Glutamatergic neuron (in vitro differentiated cells): ENCODE measurements at places on chromosomes 5 and 9. TPM values are rescaled to one million over a fixed set of nuclear protein-coding genes. Genes with fewer than 3 reads are reported as not detected.

DNA sequence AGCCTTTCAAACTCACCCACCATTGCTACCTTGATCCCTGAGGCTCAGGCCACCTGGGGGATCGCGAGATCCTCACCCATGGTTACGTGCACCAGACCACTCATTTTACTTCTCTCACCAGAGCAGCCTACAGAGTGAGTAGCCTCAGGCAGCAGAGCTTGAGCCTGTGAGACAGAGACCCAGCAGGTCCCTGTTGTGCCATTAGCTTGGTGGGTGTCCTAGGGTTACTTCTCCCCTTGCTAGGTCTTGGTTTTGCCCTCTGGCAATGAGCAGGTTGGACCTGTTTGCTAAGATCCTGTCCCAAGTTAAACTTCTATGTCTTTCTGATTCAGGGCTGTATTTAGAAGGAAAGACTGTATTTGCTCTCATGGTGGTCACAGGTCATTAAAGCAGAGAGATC is 21.8 kb downstream of the WHRN start:
- H3K4me1 ChIP-seq, result no peaks in the 10 kb centered on the region
- H3K36me3 ChIP-seq, result no peaks in the 10 kb centered on the region
- no peak overlapping the region for H3K4me3 ChIP-seq
- peaks cover 6% of the 10 kb centered on the region for H3K27me3 ChIP-seq
- no peak overlapping the region for H3K27ac ChIP-seq

GRCh38 chr9:127612939-127613582 is 984 bp downstream of the STXBP1 start:
- H3K36me3 ChIP-seq, result no peaks in the 10 kb centered on the region
- peaks cover 19% of the 10 kb centered on the region for H3K4me1 ChIP-seq
- peaks cover 12% of the 10 kb centered on the region for H3K27me3 ChIP-seq
- DNase-seq, result peak; percentile 77

The SPAAR gene
- total RNA-seq, result not detected

DNA sequence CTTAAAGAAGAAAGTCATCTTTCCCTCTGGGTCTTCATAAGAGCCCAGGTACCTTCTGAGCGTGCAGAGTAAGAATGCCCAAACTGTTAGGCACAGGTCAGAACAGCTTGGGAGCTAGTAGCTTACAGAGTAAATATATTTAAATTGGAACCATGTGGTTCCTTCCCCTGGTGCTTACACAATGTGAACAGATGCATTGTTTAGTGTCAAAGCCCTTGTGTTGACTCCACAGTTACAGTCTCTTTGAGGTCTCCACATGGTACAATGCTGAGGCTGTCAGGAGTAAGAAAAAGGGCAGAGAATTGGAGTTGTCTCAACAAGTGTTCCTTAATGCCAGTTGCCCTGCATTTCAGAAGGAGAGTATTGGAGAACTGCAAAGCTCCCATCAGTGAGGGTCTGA is 188.5 kb downstream of the PAPPA start:
- H3K27ac ChIP-seq, result no peak overlapping the region
- no peak for DNase-seq
- H3K4me1 ChIP-seq, result peaks cover 15% of the 10 kb centered on the region
- peaks cover 5% of the 10 kb centered on the region for H3K27me3 ChIP-seq

GRCh38 chr5:79529110-79529509 is 15.2 kb upstream of the HOMER1 start:
- DNase-seq, result no peak
- H3K4me1 ChIP-seq, result no peaks in the 10 kb centered on the region
- no peak overlapping the region for H3K27ac ChIP-seq
- no peaks in the 10 kb centered on the region for H3K36me3 ChIP-seq
- no peak overlapping the region for H3K4me3 ChIP-seq

DNA sequence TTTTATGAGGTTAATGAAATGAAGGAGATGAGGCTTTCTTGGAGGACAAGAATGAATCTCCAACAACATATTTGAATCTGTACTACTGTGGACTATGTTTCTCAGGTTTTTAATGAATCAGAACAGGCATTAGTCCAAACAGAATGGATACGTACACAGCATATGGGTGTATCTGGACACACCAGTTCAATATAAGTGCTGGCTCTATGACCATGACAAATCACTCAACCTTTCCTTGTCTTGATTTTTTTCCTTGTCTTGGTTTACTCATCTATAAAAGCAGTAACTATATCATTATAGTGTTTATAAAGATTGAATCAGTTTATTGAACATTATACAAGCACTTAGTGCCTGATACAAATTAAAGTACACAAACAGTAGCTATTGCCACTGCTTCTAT is 104.1 kb downstream of the AP3B1 start:
- no peak for DNase-seq
- H3K27me3 ChIP-seq, result no peaks in the 10 kb centered on the region
- no peaks in the 10 kb centered on the region for H3K4me1 ChIP-seq
- peaks cover 9% of the 10 kb centered on the region for H3K36me3 ChIP-seq
- no peak overlapping the region for H3K4me3 ChIP-seq

GRCh38 chr9:123940721-123941523 is 11.0 kb upstream of the DENND1A start:
- DNase-seq, result no peak
- no peaks in the 10 kb centered on the region for H3K36me3 ChIP-seq
- peaks cover 7% of the 10 kb centered on the region for H3K4me1 ChIP-seq
- no peak overlapping the region for H3K4me3 ChIP-seq
- no peak overlapping the region for H3K27ac ChIP-seq

DNA sequence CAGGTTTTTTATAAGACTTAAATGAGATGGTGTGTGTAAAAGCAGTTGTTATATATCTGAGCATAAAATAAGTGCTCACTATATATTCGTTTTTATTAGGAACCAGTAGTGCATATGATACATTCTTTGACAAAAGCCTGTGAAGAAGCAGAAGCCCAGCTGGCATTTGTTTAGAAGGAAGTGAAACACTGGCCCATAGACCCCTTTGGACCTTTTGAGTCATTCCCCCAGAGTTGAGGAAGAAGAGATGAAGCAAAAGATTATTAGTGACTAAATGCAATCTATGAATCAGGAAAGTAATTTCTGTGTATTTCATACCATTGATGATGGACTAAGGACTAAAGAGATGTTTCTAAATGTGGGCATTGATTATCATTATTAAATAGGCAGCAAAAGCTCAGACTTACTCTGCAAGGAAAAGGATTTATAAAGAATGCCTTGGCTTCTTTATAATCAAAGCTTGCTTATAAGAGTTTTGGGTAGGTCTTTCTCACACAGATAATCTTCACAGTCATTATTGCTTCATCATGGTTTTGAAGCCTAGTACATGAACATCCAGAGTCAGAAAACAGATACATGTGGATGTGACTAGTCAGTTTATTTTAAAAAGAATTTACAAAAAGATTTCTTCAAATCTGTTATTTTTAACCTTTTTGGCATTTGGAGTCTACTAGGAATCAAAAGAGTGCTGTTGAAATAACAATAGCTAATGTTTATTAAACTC is 16.9 kb upstream of the FER start:
- H3K36me3 ChIP-seq, result no peaks in the 10 kb centered on the region
- H3K27me3 ChIP-seq, result peaks cover 19% of the 10 kb centered on the region
- DNase-seq, result no peak
- H3K4me3 ChIP-seq, result no peak overlapping the region
- no peak overlapping the region for H3K27ac ChIP-seq
- peaks cover 27% of the 10 kb centered on the region for H3K4me1 ChIP-seq

GRCh38 chr5:29208024-29208423 is 1985.5 kb upstream of the CDH6 start:
- no peak overlapping the region for H3K4me3 ChIP-seq
- no peaks in the 10 kb centered on the region for H3K4me1 ChIP-seq
- H3K27me3 ChIP-seq, result no peaks in the 10 kb centered on the region
- no peak for DNase-seq

DNA sequence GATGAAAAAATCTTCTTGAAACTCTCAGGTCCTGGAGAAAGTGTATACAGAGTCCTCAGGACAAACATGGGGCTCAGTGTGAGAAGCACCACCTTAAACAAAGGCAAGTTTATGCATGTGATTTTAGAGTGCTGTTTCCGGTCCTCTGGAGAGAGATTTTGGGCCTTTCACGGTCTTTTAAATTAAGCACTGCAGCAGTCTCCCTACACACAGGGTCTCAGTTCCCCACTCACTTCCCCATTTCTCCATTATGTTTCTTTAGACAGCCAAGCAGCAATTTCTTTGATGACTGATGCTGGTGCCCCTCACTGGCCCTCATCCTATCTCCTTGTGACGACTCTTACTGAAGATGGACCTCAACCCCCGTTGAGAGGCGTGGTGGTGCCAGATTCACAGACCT is 220.2 kb upstream of the CLINT1 start:
- no peak overlapping the region for H3K27ac ChIP-seq
- H3K4me1 ChIP-seq, result peaks cover 9% of the 10 kb centered on the region
- H3K27me3 ChIP-seq, result peaks cover 2% of the 10 kb centered on the region
- no peak for DNase-seq
- H3K36me3 ChIP-seq, result no peaks in the 10 kb centered on the region

GRCh38 chr5:137441476-137441875 is 57.6 kb downstream of the SPOCK1 start:
- H3K4me1 ChIP-seq, result peaks cover 3% of the 10 kb centered on the region
- H3K36me3 ChIP-seq, result no peaks in the 10 kb centered on the region
- no peak overlapping the region for H3K4me3 ChIP-seq
- H3K27ac ChIP-seq, result no peak overlapping the region
- DNase-seq, result peak; percentile 22
- H3K27me3 ChIP-seq, result peaks cover 3% of the 10 kb centered on the region

- peaks cover 4% of the 10 kb centered on the region for H3K36me3 ChIP-seq
- H3K27me3 ChIP-seq, result no peaks in the 10 kb centered on the region
- DNase-seq, result no peak
- no peak overlapping the region for H3K4me3 ChIP-seq
- no peak overlapping the region for H3K27ac ChIP-seq
Measured at GRCh38 chr9:28287455-28287854, 714.2 kb upstream of the C9orf72 start.

DNA sequence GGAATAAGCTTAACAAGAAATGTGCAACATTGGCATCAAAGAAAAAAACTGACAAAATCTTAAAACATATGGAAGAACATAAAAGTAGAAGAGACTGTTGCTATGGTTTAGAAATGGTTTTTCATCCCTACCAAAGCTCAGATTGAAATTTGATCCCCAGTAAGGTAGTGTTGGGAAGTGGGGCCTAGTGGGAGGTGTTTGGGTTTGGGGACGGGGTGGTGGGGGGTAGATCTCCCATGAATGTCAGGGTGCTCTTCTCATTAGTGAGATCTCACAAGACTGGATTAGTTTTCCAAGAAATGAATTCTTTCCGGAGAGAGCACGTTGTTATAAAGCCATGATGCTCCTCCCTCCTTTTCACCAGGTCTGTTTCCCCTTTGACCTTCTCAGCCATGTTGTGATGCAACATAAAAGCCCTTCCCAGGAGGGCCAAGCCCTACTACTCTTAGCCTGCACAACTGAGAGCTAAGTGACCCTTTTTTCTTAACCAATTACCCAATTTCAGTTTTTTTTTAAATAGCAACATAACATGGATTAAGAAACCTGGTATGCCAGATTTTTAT is 10.6 kb downstream of the TMEM167A start:
- H3K4me3 ChIP-seq, result peak overlapping the region; percentile 61
- H3K4me1 ChIP-seq, result peaks cover 35% of the 10 kb centered on the region
- no peak for DNase-seq
- no peaks in the 10 kb centered on the region for H3K36me3 ChIP-seq
- peak overlapping the region; percentile 78 for H3K27ac ChIP-seq

GRCh38 chr5:134813827-134814226 is 31.9 kb upstream of the C5orf24 start:
- no peaks in the 10 kb centered on the region for H3K27me3 ChIP-seq
- no peak overlapping the region for H3K4me3 ChIP-seq
- no peak for DNase-seq
- H3K4me1 ChIP-seq, result no peaks in the 10 kb centered on the region

The CXCL14 gene
- total RNA-seq, result 0.32 TPM

DNA sequence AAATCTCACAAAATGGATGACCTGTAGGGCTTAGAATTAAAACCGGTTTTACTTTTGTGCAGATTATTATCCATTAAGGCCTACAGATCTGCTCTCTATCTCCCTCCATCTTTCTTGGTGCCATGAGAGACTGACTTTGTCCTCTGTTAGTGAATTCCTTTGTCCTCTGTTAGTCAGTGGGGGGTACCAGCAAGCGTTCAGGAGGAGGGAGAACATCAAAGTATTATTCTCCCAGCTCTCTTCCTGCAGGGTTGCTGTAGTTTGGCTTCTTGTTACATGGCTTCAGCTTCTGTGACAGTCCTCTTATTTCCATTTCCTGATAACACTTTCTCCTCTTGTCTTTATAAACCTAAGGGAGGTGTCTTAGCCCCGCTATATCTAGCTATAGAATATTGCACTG is 850.5 kb upstream of the SEMA6A start:
- H3K27me3 ChIP-seq, result no peaks in the 10 kb centered on the region
- no peak overlapping the region for H3K27ac ChIP-seq
- DNase-seq, result no peak
- no peaks in the 10 kb centered on the region for H3K4me1 ChIP-seq
- H3K36me3 ChIP-seq, result peaks cover 6% of the 10 kb centered on the region

- H3K4me1 ChIP-seq, result peaks cover 7% of the 10 kb centered on the region
- H3K27me3 ChIP-seq, result peaks cover 2% of the 10 kb centered on the region
- DNase-seq, result no peak
- peaks cover 6% of the 10 kb centered on the region for H3K36me3 ChIP-seq
- H3K4me3 ChIP-seq, result no peak overlapping the region
Measured at GRCh38 chr5:151002250-151002649, 18.1 kb upstream of the GPX3 start.

The SHOC1 gene
- total RNA-seq, result not detected

The SLC6A19 gene
- total RNA-seq, result not detected

DNA sequence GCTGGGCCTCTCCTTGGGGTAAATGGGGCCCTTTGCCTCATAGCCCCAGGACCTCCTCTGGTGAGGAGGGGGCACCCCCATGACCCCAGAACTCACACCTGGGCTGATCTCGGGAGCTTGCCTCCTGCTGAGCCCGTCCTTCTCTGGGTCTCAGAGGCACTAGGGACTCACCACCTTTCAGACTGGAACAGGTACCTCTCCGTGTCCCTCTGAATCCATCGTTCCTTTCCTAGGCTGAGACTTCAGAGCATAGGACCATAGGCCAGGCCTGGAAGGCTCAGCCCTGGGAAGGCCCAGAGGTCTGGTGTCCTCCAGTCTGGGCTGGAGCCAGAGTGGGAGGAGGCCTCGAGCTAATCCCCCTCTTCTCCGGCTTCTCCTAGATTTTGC is 97.9 kb downstream of the CACNA1B start:
- no peak overlapping the region for H3K27ac ChIP-seq
- peaks cover 9% of the 10 kb centered on the region for H3K4me1 ChIP-seq
- no peak overlapping the region for H3K4me3 ChIP-seq
- no peak for DNase-seq
- H3K27me3 ChIP-seq, result peaks cover 18% of the 10 kb centered on the region

The DOK3 gene
- 29.2 TPM for total RNA-seq

- DNase-seq, result no peak
- H3K27me3 ChIP-seq, result no peaks in the 10 kb centered on the region
- H3K36me3 ChIP-seq, result no peaks in the 10 kb centered on the region
- no peak overlapping the region for H3K27ac ChIP-seq
- H3K4me1 ChIP-seq, result peaks cover 4% of the 10 kb centered on the region
- H3K4me3 ChIP-seq, result no peak overlapping the region
Measured at GRCh38 chr9:18896531-18897179, 136.4 kb downstream of the SAXO1 start.

- H3K27me3 ChIP-seq, result peaks cover 11% of the 10 kb centered on the region
- peak overlapping the region; percentile 81 for H3K4me3 ChIP-seq
- H3K36me3 ChIP-seq, result peaks cover 13% of the 10 kb centered on the region
- H3K27ac ChIP-seq, result peak overlapping the region; percentile 82
- H3K4me1 ChIP-seq, result peaks cover 23% of the 10 kb centered on the region
Measured at GRCh38 chr5:138752341-138752950, 779 bp upstream of the CTNNA1 start.
